ENCODE measurements at places on chromosomes 2 and 18.

GRCh38 chr18:58674159-58674558 lies 2.9 kb downstream of the MALT1 start:
- no peak for DNase-seq

DNA sequence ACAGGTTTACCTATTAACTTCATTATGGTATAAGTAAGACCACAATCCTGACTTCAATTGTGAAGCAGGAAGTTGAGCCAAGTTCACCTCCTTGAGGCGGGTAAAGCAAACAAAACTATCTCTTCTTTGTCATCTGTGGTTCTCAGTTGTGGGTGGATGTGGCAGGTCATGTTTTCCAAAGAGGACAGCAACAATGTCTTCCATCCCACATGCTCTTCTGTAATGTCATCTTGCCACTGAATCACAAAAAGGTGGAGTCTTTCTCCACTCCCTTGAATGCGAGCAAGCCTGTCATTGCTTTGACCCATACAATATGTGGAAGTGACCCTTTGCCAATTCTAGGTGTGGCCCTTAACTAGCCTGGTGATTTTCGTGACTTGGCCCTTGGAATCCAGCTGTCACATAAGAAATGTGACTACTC lies 98.7 kb downstream of the GRB14 start:
- no peak for DNase-seq

DNA sequence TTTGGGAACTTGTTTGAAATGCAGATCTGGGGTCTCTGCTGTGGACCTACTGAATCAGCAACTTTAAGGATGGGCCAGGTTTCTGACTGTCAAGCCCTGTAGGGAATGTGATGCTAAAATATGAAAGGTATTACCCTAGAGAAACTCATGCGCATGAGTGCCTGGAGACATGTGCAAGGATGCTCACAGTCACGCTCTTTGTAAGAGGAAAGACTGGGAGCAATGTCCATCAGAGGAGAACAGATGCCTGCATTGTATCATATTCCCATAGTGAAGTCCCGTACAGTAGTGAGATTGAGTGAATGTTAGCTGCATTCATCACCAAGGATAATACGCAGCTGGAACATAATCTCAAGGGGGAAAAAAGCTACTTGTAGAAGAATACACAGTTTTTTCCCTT lies 14.1 kb downstream of the ZNF407 start:
- no peak for DNase-seq

DNA sequence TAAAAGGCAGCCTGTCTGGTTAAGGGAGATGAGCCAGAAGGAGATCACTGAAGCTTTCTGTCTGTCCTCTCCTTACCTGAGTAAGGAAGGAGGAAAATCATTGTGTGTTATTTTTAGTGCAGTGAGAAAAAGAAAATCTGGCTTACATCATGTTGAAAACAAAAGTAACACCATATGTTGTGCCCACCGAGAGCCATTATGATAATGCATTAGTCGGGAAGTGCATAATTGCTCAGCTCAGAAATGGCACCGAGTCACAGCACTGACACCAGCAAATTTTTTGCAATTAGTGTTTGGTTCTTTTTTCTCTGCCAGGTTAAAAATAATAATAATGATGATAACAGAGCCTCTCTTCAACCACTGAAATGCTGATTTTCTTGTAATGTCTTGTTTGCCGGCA lies 46.6 kb downstream of the HNMT start:
- no peak for DNase-seq

DNA sequence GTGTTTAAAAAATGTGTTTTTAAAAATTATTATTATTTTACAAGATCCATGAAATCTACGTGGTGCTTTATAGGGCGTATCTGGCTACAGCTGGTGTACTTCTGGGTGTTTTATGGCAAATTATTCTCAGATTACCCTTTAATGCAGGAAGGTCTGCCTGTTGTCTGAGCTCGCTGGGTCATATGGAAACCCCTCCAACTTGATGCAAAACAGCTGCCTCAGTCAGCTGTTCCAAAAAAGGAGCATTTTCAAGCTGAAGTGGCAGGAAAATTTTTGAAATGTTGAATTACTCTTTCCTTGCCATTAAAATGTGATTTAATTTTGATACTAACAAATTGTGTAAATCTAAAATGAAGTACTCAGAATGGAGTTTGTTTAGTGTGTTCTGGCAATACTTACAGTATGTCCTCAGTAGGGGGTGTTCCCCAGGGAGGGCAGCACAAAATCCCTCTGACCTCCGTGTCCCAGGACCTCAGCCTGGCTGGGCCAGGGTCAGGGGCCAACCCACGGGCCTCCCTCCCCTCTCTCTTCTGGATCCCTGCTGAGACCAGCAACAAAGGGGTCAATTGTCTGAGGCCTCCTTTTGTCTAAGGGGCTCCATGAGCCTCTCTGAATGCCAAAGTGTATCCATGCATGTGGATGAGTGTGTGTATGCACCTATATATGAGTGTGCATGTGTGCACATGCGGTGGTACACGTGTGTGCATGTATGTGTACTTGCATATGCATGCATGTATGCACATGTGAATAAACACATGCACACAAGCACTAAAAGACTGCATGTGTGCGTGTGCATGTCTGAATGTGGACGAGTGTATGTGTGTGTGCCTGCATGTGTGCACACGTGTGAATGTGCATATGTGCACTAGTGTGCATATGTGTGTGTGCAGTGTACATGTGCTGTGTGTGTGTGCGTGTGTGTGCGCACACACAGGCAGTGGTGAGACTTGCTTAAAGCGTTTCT lies 105.4 kb downstream of the ACOXL start:
- DNase-seq = no peak

GRCh38 chr2:180202467-180202951 lies 195.4 kb upstream of the CWC22 start:
- DNase-seq = no peak

DNA sequence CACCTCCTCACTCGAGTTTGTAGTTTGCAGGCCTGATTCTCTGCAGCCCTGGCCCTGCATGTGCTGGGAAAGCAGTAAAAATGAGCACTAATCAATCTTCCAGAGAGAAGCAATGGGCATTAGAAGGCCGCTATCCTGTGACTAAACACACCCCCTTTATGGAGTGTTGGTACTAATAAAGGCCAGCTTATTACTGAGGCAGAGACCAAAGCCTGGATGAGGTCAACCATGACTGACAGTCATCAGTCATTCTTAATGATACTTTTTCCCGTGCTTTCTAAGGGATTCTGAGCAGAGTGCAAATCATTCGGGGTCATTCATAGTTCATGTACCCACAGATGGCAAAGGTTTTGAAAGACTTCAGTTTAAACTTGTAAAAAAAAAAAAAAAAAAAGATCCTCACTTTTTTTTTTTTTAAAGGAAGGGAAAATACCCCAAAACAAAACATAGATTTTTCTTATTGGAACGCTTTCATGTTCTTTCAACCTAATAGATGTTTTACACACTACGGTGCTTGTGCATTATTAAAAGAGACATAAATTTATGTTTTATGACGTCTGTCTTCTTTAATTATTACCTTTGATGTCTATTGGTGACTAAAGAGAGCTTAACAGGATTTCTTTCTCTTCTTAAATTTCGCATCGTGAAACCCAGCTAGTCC lies 13.2 kb downstream of the TSHZ1 start:
- DNase-seq = peak; percentile 47

DNA sequence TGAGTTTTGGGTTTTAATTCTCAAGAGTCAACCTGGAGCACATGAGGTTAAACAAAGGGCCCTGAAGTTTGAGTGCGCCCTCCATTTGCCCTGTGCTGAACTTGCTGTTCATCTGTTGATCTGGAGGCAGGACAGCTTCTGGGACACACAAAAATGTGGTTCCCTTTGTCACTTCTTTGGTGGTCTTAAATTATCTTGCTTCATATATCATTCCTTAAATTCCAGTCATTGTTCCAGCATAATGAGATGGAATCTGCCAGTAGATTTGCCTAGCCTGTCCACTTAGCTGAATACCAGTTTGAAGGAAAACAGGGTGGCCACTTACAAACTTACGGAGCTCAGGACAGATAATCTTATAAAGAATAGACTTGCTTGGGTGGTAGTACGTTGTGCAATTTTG lies 916 bp downstream of the CETN1 start:
- no peak for DNase-seq
